NCI-H1048 (cell line): ENCODE measurements at places on chromosomes 7 and 10.

- DNase-seq = no peak
Measured at GRCh38 chr7:937856-938484, 16.5 kb downstream of the ADAP1 start.

- DNase-seq = no peak
Measured at GRCh38 chr7:95327356-95327755, 3.0 kb upstream of the PON1 start.

GRCh38 chr10:4296161-4296560, 511.2 kb upstream of the KLF6 start:
- DNase-seq = no peak

DNA sequence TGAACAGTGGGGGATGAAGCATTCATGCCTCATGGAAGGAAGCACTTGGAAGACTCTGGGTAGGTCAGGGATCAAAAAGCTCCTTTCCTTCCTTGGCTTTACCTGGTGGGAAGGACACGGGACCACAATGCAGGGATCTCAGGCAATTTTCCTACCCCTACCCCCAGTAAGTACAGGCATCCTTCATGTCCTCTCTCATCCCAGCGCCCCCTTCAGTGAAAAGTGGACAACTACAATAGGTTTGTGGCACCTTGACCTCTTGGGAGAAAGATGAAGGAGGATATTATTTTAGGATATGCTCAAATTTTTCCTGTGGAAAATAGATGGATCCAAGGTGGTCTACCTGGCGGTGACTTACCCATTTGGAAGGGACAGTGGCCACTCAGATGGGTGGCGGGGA, 16.5 kb downstream of the AFAP1L2 start:
- no peak for DNase-seq

GRCh38 chr7:141045126-141045841, 28.6 kb upstream of the TMEM178B start:
- no peak for DNase-seq

DNA sequence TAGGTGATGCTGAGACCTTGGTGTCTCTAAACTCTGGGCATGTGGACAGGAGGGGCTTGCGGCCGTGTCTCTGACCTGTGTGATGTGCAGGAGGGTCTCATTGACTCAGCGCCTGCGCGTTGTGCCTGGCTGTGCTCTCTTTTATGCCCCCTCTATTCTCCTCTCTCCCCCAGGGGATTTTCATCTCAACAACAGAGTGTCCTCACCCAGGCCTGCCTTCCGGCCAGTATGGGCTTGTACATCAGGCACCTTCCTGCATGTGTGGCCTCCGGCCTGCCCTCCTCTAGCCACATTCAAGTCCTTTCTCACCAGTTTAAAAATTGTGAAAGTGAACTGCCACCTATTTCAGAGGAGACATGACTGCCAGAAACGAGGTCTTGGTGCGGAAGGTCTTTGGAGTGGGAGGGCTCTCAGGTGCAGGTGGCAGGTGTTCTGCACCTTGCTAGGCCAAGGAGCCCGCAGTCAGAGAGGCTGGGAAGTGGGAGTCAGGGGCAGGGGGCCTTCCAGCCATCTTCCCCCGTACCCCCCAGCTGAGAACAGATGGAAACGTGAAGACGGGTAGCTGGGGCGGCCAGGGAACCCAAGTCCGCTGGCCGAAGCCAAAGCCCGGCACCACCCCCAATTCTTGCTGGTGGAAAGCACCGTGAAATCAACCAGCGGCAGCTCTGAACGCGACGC, 531 bp upstream of the INTS15 start:
- no peak for DNase-seq

- DNase-seq = no peak
Measured at GRCh38 chr10:4390219-4390618, 435.8 kb upstream of the AKR1E2 start.

DNA sequence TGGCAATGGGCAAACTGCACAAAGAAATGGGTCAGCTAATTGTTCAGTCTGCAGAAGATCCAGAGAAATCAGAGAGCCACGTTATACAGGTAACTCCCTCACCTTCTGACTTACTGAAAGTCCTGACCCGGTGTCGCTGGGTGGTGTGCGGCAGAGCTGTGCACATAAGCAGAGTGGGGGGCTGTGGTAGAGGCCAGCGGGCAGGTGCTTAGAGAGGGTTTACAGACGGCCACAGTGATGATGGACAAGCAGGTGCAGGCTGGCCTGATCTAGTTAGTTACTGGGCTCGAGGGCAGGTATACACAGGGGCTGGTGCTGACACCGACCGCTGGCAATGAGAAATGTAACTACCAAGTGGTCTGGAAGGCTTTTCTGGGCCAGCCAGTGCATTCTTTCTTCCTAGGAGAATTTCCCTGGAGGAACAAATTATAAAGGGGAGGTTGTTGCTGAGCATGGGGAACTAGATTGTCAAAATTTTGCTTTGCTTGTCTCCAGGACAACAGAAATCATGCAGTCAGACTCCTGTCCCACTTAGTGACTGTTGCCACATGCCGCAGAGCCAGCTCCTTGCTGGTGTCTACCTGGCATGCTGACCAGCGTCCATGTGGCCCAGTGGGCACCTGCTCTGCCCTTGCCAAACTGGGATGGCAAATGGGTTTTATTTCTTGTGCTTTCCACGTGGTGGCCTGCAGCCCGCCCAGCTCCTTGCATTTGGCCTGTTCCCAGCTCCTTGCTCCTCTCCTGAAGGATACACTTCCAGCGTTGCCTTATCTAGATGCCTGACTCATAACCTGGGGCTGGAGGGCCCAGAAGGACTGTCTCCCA, 28.8 kb downstream of the DENND10 start:
- DNase-seq = no peak

DNA sequence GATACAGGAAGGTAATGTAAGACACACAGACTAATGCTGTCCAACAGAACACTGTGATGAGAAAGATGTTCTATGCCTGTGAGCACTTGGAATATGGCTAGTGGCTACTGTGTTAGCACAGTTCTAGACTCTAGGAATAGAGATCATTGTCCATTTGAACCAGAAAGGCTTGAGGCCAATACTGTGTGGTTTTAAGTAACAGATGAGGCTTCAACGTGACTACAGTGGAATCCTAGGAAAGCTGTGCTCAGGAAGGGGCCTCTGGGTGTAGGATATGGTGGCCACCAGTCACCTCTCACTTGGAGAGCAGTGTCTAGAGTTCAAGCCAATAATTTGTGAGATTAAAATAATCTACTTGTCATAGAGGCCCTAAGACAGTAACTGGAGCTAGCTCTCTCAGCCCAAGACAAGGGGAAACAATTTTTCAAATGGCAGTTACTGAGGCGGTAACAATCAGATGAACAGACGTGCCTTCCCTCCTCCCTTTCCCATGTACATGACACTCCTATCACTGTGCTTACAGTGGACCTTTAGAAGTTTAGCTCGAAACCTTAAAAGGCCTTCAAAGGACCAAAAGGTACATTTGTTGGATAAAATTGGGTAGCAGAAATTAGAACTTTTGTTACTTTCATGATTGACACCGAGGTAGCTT, 10.2 kb downstream of the ZDHHC16 start:
- no peak for DNase-seq

DNA sequence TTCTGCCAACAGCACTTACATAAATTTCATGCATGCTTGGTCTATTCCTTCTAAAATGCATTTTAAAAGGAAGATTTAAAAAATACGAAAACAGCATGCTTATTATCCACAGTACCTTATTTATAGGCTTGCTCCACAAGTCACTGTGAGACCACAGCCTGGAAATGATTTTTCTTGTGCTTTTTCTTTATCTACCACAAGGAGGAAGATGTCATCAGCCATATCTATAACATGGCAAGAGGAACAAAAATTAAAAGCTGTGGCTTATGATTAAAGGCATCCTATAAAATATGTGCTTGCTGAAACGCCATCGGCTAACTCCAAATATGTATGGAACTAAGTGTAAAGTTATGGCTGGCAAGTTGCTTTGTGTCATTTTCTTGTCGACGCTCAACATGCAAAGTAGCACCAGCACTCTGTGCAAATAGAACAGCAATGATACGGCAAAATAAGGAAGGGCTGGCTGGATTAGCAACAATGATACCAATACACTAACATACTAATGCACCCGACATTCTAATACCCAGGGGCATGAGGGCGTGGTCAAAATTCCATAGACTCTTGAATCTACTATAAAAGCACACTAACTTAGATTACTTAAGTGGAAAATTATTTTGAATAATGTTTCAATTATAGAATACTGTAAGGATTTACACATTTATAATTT, 41.2 kb upstream of the AKR1E2 start:
- DNase-seq = peak; percentile 34

- no peak for DNase-seq
Measured at GRCh38 chr10:132667342-132668047, 118.5 kb downstream of the NKX6-2 start.

- no peak for DNase-seq
Measured at GRCh38 chr7:128919241-128919640, 8.7 kb upstream of the KCP start.

DNA sequence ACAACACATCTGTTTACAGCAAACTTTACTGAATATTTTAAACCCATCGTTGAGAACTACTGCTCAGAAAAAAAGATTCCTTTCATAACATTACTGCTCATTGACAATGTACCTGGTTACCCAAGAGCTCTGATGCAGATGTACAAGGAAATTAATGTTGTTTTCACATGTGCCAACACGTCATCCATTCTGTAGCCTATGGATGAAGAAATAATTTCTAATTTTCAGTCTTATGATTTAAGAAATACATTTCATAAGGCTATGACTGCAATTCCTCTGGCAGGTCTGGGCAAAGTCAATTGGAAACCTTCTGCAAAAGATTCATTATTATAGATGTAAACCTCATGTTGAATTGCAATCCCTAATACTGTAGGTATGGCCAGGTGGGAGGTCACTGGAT, 16.7 kb upstream of the CNNM1 start:
- no peak for DNase-seq

GRCh38 chr10:119268871-119269506, 61.6 kb downstream of the GRK5 start:
- no peak for DNase-seq

- DNase-seq = no peak
Measured at GRCh38 chr10:89887406-89887805, 186.0 kb downstream of the KIF20B start.

GRCh38 chr7:117750612-117751563, 122.4 kb downstream of the CTTNBP2 start:
- no peak for DNase-seq

DNA sequence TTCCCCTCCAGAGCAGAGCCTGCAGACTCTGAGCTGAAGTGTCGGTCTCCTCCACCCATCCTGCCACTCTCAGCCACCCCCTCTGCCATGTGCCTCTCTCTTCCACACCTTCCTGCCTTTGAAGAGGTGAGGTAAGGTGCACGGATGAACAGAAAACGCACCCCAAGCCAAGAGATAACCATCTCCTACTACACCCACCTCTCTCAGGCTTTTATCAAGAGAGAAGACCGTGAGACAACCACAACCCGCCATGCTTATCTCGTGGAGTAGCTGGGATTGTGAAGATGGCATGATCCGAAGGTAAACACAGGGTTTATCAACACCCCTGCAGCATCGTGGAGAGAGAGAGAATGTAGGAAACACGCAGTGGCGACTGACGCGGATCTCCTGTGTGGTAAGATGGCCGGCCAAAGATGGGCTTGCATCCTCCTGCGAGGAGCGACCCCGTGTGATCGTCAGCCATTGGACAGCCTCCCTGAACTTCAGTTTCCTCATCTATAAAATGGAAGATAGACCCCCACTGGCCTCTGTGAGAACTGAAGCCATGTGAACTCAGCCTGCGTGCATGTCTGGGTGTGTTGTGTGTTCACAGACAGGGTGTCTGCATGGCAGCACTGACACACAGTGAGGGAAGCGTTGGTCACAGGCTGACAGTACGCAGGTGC, 219.0 kb downstream of the DIP2C start:
- DNase-seq = no peak

- no peak for DNase-seq
Measured at GRCh38 chr10:6062101-6062771, at the start of gene IL2RA. TSS of gene IL2RA (minus strand) at chr10:6062367. CDS start at chr10:6062151, 216 bp downstream.

GRCh38 chr10:73744664-73744975, 448 bp downstream of the SEC24C start:
- no peak for DNase-seq

- no peak for DNase-seq
Measured at GRCh38 chr7:95687759-95688343, 84.5 kb upstream of the DYNC1I1 start.

GRCh38 chr10:13340068-13340467, 8.0 kb downstream of the SEPHS1 start:
- no peak for DNase-seq

- no peak for DNase-seq
Measured at GRCh38 chr7:41020056-41020455, 682.8 kb downstream of the INHBA start.

DNA sequence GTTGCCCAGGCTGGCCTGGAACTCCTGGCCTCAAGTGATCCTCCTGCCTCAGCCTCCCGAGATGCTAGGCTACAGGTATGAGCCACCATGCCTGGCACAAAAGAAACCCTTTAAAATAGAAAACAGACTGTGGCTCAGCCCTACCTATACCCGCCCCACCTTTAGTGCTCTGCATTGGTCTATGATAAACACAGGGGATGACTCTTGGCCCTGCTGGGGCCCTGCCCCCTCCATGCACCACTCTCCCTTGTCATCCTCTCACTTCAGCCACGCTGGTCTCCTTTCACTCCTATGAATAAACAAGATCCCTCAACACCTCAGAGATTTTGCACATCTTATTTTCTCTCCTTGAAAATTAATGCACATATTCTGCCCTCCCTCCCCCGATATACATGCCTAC, 251.4 kb upstream of the KLF14 start:
- no peak for DNase-seq

- no peak for DNase-seq
Measured at GRCh38 chr7:105713488-105714465, 132.5 kb upstream of the EFCAB10 start.

DNA sequence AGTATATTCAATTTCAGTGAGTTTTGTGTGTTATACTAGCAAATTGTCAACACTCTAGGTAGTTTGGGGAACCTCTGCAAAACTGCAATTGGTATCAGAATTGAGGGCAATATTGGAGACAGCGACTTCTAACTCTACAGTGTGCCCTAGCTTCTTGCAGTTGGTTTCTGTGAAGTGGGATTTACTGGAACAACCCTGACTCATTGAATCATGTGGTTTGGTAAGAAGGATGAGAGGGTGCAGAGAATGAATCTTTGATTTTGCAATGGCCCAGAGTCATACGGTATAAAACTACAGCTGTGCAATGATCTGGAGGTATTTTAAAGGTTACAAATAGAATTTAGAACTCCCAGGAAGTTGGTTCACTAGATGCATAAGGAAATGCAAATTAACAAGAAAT, 129.1 kb upstream of the PPP1R3A start:
- DNase-seq = no peak

DNA sequence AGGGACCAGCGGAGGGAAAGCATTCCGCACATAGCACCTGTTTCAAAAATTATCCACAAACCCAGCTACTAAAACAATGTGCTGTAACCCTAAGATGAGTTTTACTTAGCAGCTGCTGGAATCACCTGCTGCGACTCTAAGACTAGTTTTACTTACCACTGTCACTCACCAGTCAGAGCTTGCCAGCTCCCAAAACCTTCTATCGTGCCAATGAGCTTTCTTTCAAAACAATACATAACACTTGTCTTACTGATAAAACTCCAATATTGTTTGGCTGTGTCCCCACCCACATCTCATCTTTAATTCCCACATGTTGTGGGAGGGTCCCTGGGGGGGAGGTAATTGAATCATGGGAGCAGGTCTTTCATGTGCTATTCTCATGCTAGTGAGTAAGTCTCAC, 18.4 kb downstream of the ST8SIA6 start:
- DNase-seq = no peak
